Bronchial epithelial cell (primary cell): ENCODE measurements at places on chromosomes 5 and 9.

DNA sequence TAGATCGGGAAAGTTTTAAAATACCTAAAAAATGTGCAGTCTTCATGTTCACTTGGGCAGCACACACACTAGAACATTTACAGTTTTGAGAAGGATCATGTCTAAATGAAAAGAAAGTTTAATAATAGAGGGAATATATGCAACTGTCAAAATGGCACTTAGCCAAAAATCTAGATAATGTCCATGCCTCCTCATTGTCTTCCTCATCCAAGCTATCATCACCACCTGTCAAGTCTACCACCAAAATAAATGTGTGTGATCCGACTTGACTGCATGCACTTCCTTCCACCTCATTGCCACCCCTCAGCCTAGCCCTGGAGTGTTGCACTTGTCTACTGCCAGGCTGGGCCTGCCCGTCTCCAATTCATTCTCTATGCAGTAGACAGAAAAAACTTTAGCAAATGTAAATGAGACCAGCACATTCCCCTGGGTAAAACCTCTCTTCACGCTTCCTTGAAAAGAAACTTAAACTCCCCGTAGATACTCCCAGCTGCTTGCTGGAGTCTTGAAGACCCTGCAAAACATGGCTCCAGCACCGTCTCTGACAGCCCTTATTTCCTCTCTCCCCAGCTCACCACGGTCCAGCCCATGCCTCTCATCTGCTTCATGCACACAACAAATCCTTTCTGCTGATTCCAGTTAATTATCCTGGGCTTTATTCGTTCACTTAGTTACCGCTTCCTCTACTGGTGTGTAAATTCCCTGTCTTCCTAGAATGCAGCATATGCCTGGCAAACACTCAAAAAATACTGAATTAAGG lies 66.9 kb downstream of the FANCC start:
- DNase-seq, result no peak

- peak; percentile 55 for DNase-seq
Observed at GRCh38 chr9:111287127-111287526, 42.9 kb downstream of the OR2K2 start.

GRCh38 chr5:32628049-32628844 lies 42.9 kb downstream of the SUB1 start:
- no peak for DNase-seq

GRCh38 chr5:175850119-175850845 lies 21.1 kb upstream of the CPLX2 start:
- DNase-seq, result no peak

GRCh38 chr5:173240091-173241050 lies 5.4 kb upstream of the NKX2-5 start:
- DNase-seq, result no peak

- no peak for DNase-seq
Observed at GRCh38 chr9:109599131-109599530, 101.0 kb upstream of the PTPN3 start.
